ENCODE measurements at places on chromosomes 5 and 9.
A peak's percentile ranks its signal among the peaks of the same experiment; 100 is the strongest.

DNA sequence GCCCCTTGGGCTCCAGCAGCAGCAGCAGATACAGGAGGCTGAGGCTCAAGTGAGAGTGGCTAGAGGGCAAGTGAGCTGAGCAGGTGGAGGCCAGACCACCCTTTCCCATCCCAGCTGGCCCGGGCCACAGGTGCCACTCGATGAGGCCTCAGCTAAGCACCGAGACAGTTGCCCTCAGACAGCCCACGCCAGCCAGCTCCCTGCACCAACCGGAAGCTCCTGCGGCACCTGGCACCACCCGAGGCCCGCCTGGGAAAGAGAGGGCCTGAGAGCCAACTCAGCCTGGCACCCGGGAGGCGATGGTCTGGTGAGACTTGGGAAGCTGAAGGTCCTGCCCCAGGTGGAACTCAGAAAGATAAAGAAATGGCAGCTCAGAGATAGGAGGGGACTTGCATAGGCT, 28.3 kb upstream of the TTLL11 start:
- no peak overlapping the region for H3K4me3 ChIP-seq
- H3K27ac ChIP-seq = no peak overlapping the region
- peaks cover 14% of the 10 kb centered on the region for H3K27me3 ChIP-seq
- no peaks in the 10 kb centered on the region for H3K36me3 ChIP-seq

DNA sequence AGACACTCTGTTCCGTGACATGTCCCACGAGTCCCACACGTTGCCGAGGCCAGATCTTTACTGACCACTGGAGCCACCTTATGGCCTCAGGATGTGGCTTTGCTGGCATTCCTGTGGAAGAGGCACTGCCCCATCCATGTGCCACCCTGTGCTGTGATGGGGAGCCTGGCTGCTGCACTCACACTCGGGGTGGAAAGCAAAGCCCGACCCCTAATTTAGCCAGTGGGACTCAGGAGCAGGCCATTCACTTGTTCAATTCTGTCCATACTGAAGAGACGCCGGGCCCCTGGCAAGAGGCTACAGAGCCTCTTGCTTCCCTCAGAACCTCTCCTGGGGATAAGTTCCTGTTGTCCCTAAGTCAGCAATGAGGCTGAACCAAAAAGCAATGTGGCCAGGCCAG, 18.6 kb upstream of the CEP72 start:
- H3K27ac ChIP-seq = no peak overlapping the region
- no peak for DNase-seq
- no peak overlapping the region for H3K4me3 ChIP-seq

DNA sequence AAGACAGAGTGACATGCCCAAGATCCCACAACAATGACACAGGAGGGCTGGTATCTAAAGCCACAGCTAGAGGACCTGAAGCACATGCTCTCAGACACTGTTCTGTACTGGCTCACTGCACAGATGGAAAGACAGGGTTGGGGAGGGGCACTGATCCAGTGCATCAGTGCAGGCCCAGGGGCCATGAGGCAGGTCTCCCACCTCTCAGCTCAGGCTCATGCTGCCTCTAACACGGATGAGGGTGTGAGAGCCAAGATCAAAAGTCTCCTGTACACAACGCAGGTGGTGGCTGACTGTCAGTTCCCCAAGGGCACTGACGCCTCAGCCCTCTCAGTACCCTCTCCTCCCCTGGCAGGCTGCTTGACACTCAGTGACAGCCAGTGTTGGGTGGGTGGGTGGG, 10.9 kb downstream of the RAPGEF1 start:
- H3K4me1 ChIP-seq = peaks cover 76% of the 10 kb centered on the region
- H3K27ac ChIP-seq = peak overlapping the region; percentile 94
- peak; percentile 63 for DNase-seq

DNA sequence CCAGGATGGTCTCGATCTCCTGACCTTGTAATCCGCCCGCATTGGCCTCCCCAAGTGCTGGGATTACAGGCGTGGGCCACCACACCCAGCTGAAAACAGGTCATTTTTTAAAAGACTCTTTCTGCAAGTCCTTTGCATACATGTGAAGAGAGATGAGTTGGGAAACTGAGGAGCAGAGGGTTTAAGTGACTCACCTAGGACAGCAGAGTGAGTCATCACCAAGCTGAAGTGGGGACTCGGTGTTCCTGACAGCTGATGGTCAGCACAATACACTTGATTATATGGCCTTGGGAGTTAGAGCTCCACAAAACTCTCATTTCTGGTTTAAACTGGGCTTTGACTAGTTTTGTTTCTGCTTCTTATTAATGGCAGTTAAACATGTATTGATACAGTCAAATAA, 38.1 kb upstream of the SSBP2 start:
- H3K27ac ChIP-seq = no peak overlapping the region
- no peak overlapping the region for H3K4me3 ChIP-seq
- no peak for DNase-seq
- no peaks in the 10 kb centered on the region for H3K4me1 ChIP-seq

DNA sequence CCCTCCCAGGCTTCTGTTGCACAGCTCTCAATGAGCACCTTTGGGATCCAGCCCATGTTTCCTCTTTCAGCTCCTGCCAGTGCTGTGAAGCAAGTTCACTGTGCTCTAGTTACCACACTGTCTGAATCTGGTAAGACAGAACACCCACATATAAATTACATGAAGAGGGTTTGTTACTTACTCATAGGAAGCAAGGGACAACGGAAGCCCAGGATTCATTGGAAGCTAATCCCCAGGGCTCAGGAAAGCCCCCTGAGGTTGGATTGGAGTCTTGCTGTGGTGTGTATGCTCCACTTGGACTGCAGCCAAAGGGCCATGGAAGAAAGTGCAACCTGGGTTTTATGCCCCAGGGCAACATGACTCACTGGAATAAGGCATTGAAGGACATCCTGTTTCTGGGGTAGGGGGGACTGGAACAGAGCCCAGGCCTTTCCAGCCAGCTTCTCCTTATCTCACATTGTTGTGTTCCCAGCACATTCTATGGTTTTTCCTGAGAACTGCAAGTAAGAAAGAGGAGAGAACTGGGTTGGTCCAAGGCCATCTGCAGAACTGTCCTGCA, 15.6 kb upstream of the CLK4 start:
- H3K4me1 ChIP-seq = no peaks in the 10 kb centered on the region
- H3K27ac ChIP-seq = no peak overlapping the region
- no peaks in the 10 kb centered on the region for H3K36me3 ChIP-seq
- peaks cover 2% of the 10 kb centered on the region for H3K27me3 ChIP-seq
- no peak for DNase-seq

DNA sequence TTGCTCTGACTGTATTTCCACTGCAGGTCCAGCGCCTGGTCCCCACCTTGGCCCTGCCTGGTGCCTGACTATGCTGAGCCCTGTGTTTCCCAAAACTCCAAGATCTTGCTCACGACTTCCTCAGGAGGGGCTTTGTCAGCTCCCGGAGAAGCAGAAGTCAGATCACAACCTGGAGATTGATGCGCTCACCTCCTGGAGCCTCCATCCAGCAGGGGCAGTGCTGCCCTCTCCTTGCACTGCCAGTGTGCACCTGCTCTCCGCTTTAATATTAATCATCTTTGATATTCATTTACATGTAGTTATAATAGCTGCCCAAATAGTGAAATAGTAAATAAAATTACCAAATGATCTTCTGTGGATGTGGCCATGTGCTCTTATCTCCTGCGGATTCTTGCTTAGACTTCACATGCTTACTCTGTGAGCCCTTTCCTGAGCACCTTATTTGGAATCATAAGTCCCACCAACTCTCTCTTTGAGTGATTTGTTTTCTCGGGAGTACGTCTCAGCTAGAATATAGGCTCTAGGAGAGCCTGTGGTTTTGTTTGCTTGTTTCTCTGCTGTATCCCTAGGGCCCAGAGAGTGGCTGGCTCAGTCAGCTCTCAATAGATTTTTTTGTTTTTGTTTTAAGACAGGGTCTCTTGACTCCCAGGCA, 17.4 kb downstream of the MAML1 start:
- no peak for DNase-seq
- no peaks in the 10 kb centered on the region for H3K27me3 ChIP-seq

GRCh38 chr9:71518045-71518827, 250.1 kb downstream of the CEMIP2 start:
- H3K27me3 ChIP-seq = peaks cover 12% of the 10 kb centered on the region
- DNase-seq = no peak
- H3K27ac ChIP-seq = no peak overlapping the region
- no peak overlapping the region for H3K4me3 ChIP-seq

DNA sequence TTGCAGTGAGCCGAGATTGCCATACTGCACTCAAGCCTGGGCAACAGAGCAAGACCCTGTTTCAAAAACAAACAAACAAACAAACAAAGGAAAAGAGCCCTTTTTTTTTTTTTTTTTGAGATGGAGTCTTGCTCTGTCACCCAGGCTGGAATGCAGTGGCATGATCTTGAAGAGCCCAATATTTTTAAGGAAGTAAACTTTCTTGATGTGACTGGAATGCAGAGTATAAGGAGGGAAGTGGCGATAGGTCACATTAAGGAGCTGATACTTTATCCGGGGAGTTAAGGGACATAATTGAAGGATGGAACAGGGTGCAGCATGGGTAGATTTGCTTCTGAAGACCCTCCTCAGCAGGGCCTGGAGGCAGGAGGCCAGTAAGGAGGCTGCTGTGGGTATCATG, 13.0 kb downstream of the NAIF1 start:
- no peak overlapping the region for H3K4me3 ChIP-seq
- peaks cover 5% of the 10 kb centered on the region for H3K27me3 ChIP-seq
- no peak for DNase-seq
- H3K36me3 ChIP-seq = no peaks in the 10 kb centered on the region
- no peaks in the 10 kb centered on the region for H3K4me1 ChIP-seq

GRCh38 chr5:35281613-35282012, 51.3 kb upstream of the PRLR start:
- H3K36me3 ChIP-seq = no peaks in the 10 kb centered on the region
- no peaks in the 10 kb centered on the region for H3K4me1 ChIP-seq
- peaks cover 2% of the 10 kb centered on the region for H3K27me3 ChIP-seq
- no peak for DNase-seq
- no peak overlapping the region for H3K27ac ChIP-seq

GRCh38 chr9:81787747-81788632, 98.6 kb upstream of the TLE1 start:
- H3K27me3 ChIP-seq = no peaks in the 10 kb centered on the region
- H3K27ac ChIP-seq = no peak overlapping the region
- H3K4me1 ChIP-seq = no peaks in the 10 kb centered on the region
- no peak overlapping the region for H3K4me3 ChIP-seq
- DNase-seq = no peak

DNA sequence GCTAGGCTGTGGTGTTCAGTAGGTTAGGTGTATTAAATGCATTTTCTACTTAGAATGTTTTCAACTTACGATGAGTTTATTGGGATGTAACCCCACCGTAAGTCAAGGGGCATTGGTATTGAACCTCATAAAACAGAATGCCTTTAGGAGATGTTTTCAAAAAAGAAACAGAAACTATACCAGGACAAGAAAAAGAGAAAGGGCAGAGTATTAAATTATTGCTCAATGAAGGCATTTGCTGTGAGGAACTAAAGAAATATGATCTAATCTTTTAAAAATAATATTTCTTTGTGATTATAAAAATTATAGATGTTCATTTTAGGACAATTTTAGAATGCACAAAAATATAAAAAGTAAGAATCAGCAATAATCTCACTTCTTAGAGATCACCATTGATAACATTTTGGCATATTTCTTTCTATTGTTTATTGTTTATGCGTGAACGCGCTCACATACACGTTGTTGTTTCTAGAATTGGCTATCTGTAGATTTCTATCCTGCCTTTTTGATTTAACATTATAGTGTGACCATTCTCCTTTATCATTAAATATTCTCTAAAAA, 8.0 kb downstream of the GALNT12 start:
- H3K27me3 ChIP-seq = no peaks in the 10 kb centered on the region
- no peak overlapping the region for H3K27ac ChIP-seq
